ENCODE measurements at places on chromosomes 3 and 15.

GRCh38 chr3:27730774-27731659, 8.9 kb upstream of the EOMES start:
- no peak for DNase-seq

- DNase-seq: no peak
Measured at GRCh38 chr3:186784820-186785494, 1.6 kb downstream of the EIF4A2 start.

DNA sequence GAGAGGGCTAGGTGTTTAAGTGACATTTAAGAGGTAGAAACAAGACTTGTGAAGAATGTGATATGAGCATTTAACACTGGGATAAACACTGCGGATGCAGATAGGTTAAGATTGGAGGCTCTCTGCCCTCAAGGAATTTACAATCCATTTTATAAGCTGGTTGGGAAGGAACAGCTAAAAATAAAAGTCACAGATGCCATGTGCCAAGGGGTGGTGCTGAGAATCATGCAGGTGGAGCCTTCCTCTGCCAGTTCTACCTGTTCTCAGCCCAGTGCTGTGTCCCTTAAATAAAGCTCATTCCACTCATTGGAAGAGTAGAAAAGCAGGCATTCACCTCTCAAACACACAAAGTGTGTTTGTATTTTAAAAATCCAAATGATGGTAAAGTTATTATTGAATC, 261.9 kb downstream of the THRB start:
- DNase-seq: no peak

GRCh38 chr15:31265871-31266711, 60.5 kb upstream of the KLF13 start:
- DNase-seq: no peak

DNA sequence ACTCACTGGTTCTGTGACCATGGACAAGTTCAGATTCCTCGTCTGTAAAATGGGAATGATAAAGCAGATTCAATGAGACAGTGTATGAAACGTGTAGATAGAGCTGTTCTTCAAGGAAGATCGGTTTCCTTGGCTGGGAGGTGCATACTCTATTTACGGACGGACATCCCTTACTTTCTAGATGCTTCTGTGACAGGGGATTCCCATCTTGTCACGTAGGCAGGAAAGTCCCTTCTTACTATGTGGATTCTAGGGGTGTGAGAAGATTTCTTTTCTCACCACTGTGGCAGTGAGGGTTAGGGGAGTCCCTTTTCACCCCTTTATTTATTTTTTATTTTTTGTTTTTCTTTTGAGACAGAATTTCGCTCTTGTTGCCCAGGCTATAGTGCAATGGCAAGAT, 180.9 kb upstream of the TBL1XR1 start:
- DNase-seq: no peak

GRCh38 chr15:68201153-68201878, 3.8 kb downstream of the CALML4 start:
- no peak for DNase-seq

DNA sequence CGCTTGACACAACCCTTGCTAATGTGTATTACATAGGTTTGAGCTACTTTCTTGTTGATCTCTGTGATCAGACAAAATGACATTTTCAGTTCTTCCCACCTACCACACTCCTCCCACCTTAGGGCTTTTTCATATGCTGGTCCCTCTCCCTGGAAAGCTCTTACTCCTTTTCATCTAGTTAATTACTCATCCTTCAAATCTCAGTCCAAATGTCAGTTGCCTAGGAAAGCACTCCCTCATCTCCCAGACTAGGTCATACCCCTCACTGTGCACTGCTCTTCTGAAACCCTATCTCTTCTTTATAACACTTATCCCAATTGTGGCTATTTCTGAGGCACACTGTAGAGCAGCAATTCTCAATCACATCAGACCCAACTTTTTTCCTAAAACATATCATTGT, 7.3 kb downstream of the ZNF106 start:
- no peak for DNase-seq

- no peak for DNase-seq
Measured at GRCh38 chr15:52094811-52095584, 17.6 kb downstream of the BCL2L10 start.

GRCh38 chr3:126287171-126287535, 70.1 kb downstream of the KLF15 start:
- no peak for DNase-seq

GRCh38 chr15:19944261-19944888, 597.2 kb downstream of the GOLGA6L6 start:
- no peak for DNase-seq

DNA sequence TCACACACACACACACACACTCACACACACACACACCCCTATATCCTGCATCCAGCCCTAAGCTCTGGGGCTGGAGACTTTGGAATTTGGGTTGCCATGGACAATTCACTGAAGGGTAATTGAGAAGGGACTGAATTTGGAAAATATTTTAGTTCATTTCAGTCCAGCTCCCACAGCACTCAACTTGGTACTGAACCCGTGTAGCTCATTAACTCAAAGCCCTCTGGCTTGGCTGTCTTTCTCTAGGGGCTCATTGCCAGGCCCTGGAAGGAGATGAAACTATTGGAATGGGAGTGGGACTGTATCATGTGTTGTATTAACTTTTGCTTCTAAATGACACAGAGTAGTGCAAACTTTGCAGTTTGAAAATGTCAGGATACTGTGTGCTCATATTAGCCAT, 157.3 kb downstream of the EPHB1 start:
- no peak for DNase-seq

Data from iPS DF 19.7 (cell line).